ENCODE measurements at places on chromosomes 4 and X.

- DNase-seq = no peak
Observed at GRCh38 chrX:4263030-4263803, 549.8 kb upstream of the PRKX start.

GRCh38 chr4:34293459-34293858, 1950.9 kb downstream of the ARAP2 start:
- no peak for DNase-seq

GRCh38 chr4:158395889-158396288, 125.8 kb upstream of the RXFP1 start:
- DNase-seq = no peak

DNA sequence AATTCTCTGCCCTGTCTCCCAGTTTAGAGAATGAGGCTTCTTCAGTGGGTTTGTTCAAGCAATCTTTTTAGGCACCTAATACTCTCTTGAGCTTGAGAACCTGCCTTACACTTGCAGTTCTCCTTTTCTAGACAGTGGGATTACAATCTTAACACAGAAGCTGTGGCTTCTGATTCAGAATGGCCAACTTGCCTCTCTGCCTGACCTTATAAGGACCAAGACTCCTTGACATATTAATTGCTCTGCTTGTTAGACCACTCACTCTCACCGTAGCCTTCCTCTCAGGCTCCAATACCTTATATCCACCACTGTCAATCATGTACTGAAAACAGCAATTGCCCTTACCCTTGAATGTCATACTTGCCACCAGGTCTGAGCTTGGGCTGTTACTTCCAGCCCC, 338.7 kb upstream of the MAOA start:
- no peak for DNase-seq

DNA sequence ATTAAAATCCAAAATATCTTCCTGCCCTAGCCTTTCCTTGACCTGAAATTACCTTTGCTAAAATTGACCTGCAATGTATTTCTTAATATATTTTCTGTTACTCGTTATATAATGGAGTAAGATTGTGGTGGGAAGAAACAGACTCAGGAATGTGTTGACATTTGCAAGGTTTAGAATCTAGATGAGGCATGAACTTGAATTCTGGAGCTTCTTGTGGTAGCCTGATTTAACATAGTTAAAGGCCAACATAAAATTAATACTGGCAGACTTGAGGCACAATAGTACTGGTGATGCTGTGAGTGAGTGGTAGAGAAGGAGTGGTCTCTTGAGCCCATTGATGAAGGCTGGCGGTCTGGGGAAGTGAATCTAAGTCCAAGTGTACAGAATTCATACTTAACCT, 197.9 kb upstream of the SPRY1 start:
- no peak for DNase-seq

GRCh38 chr4:2470791-2471190, 1.9 kb downstream of the RNF4 start:
- no peak for DNase-seq

- no peak for DNase-seq
Observed at GRCh38 chrX:107146670-107147069, 28.0 kb upstream of the RBM41 start.

DNA sequence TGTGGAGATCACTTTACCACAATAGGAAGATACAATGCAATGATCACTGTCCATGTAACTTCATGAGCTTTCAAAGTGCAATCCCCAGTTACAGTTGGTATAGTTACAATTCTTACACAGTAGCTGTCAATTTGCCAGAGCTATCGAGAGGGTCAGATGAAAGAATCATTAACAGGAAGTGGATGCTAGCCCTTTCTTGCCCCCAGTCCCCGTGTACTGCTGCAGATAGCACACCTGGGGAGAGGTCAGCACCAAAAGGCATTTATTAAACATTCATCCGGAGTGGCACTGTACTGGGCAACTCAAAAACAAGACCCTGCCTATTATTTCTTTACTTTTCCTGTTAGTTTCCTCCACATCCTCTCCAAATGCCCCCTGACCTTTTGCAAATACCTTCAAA, 47.7 kb downstream of the SOD3 start:
- DNase-seq = no peak

- no peak for DNase-seq
Observed at GRCh38 chrX:31499109-31499508, 427.3 kb upstream of the FTHL17 start.

- no peak for DNase-seq
Observed at GRCh38 chrX:136271300-136271699, 20.1 kb upstream of the MAP7D3 start.

DNA sequence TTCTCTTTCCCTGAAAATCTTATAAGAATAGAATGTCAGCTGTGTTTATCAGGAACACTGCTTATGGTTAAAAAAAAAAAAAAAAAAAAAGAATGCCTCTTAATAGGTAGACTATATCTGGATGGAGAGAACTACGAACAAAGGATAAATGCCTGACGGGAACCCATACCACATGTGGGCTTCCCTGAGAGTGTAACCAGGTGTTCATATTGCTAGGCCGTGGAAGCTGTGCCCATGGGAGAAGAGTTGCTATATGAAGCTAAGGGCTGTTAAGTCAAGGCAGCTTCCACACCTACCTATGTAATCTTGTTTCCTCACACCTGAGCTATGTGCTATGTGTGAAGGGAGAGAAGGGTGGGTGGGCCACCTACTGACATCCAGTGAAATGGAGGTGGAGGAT, 27.3 kb downstream of the TMEM184C start:
- DNase-seq = no peak

DNA sequence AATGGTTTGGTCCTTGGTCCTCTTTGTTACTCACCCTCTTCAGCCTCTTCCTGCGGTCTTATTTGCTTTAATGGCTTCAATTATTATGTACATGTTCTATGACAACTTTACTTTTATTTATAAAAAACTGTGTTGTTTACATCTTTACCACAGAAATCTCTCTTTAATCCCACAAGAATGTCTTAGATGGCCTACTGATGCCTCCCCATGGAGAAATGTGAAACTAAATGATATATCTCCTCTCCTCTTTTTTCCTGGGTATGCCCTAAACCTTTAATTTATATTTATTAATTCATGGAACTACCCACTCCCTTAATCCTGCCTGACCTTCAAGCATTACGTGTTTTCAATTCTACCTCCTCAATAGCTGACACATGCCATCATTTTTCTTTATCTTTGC, 573.2 kb downstream of the CENPC start:
- no peak for DNase-seq

DNA sequence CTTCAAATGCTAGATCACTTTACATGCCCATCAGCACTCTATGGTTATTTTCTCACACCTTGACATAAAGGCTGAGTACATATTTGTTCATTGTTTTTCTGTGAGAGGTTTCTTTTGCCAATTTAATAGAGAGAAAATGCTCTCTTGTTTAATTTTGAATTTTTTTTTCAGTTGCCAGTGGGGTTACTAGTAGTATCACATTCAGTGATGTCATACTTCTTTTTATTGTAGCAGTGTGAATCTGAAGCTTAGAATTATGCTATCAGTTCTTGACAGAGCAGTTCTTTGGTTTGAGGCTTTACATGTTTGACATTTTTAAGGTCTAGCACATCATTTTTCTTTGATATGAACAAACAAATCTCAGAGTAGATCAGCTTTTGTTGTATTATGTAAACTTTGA, 185.4 kb downstream of the NWD2 start:
- no peak for DNase-seq

DNA sequence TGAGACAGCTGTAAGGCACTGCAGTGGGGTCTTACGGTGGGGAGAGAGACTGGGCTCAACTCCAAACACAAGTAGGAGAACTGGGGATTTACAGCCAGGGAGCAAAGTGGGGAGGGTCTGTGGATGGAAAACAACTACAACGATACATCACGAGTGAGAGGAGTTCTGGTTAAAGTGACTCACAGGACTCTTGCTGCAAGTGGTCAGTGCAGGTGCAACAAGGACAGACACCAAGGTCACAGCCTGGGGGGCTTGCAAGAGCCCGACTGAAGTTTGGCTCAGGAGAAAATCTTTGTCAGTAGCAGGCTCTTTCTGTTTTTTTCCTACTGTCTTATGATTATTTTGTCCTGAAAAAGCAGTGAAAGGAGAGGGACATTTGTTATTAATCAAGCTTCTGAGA, 10.1 kb upstream of the FAT1 start:
- no peak for DNase-seq

GRCh38 chrX:23263892-23264291, 70.8 kb upstream of the PTCHD1 start:
- DNase-seq = no peak

DNA sequence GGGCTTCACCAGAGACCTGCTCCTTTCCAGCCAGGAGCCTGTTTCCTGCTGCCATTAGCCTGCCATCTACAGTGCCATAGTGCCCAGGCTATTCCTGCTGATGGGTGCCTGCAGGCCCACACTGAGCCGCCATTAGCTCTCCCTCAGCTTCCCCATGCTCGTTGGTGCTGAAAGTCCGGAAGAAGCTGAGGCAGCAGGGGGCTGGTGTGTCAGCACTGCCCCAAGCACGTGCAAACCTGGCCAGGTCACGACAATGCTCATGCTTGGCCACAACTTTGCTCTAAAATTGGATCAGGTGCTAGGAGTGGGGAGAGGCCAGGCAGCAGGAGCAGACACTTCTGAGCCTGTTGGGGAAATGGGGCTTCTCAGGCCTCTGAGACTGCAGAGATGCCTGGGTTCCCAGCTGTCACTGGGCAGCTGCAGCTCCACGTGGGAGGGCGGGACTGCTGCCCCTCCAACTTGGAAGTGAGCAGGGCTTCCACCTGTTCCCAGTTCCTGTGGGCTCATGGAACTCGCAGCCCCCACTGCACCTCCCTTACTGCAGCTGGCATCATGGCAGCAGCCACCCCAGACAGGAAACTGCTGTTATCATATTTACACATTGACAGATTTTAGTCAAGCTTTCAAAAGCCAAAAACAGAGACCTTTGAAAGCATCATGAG, 913.9 kb downstream of the FSTL5 start:
- DNase-seq = no peak

- no peak for DNase-seq
Observed at GRCh38 chrX:106903856-106904528, 851 bp upstream of the RIPPLY1 start.

- peak; percentile 9 for DNase-seq
Observed at GRCh38 chr4:2647403-2648158, 108.6 kb downstream of the TNIP2 start.

- DNase-seq = no peak
Observed at GRCh38 chr4:114017120-114017917, 37.9 kb upstream of the ARSJ start.

DNA sequence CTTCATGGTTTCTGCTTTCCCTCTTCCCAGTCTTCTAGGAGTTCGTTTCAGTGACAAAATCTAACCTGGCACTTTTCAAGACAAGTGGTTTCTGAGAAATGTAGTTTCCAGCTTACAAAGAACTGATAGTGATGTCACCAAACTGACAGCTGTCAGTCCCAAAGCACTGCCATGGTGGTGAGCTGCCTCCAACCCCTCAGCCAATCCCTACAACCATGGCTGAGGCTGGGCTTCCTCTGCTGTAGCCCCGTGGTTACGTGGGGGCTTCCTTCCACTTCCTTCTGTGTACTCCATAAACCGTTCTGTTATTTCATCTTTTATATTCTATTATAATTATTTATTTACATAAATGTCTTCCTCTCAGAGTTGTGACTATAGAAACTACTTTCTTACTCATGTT, 198.6 kb upstream of the AGA start:
- DNase-seq = no peak

DNA sequence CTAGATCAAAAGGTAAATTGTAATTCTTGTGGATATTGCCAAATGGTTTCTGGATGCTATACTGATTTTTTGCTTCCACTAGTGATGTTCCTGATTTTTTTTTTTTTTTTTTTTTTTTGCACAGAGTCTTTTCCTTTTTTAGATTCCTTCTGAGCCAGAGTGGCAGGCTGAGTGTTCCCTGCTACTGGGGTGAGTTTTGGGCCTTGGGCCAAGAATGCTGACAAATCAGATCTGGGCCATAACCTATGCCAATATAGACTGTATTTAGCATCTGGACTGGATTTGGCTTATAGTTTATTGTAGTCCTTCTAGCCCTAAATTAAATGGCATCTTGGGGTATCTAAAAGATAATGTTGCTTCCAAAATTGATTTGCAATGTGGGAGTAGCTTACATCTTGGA, 52.8 kb downstream of the REPS2 start:
- DNase-seq = no peak

GRCh38 chr4:148355442-148356123, 86.6 kb downstream of the NR3C2 start:
- DNase-seq = no peak

GRCh38 chrX:45807572-45808425, 607.1 kb upstream of the DIPK2B start:
- DNase-seq = no peak

DNA sequence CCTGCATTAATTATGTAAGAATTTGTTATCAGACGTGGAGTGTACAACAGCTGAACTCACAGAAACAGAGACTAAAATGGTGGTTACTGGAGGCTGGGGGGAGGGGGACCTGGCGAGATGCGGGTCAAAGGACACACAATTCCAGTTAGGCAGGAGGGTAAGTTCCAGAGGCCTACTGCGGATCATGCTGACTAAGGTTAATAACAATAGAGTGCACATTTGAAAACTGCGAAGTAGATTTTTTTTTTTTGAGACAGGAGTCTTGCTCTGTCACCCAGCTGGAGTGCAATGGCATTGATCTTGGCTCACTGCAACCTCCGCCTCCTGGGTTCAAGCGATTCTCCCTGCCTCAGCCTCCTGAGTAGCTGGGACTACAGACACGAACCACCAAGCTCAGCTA, 7.6 kb downstream of the AGA start:
- no peak for DNase-seq

DNA sequence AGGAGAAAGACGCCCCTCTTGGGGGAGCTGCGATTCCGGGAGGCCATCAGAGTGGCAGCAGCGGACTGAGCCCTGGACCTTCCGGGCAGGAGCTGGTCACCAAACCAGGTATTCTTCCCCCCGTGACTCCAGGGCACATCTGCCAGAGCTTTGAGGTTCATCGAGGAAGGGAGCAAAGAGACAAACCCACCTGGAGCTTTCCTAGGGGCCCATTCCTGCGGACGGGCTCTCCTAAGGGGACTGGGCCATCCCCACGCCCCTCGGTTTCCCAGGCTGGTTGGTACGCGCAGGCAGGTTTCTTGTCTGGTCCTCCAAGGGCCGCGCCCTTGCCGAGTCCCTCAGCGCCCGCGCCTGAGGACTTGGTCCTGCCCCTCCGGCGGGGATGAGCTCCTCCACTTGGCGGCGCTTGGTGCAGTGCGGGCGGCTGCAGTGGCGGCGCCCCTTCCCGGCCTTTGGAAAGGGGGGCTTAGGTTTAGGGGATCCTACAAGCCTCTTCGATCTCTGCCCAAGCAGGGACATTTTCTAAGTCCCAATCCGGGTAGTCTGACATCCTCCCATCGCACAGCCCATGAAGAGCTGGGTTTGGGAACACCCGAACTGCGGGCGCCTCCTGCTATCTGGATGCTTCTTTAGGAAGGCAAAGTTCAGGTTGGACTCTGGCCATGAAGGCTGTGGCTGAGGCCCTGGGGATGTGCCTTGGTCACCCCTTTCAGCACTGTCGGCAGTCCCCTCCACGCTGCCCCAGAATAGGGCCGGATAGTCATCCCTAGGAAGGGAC, 538 bp downstream of the STBD1 start:
- peak; percentile 49 for DNase-seq

All from activated T-cell treated with anti-CD3 and anti-CD28 coated beads, Interleukin-2, amount 50 U/mL, for 24 hours (primary cell).